Right lobe of liver (tissue), 6 donors: ENCODE measurements at places on chromosomes 16 and 17. TPM values are rescaled to one million over a fixed set of nuclear protein-coding genes. Genes with fewer than 3 reads are reported as not detected.
A peak's percentile ranks its signal among the peaks of the same experiment; 100 is the strongest.

GRCh38 chr16:23676924-23677480 lies 1.7 kb upstream of the PLK1 start:
- H3K4me1 ChIP-seq = no peaks in the 10 kb centered on the region
- no peaks in the 10 kb centered on the region for H3K27me3 ChIP-seq
- H3K36me3 ChIP-seq = no peaks in the 10 kb centered on the region
- no peak for DNase-seq
- no peak overlapping the region for H3K27ac ChIP-seq
- H3K4me3 ChIP-seq = no peak overlapping the region

DNA sequence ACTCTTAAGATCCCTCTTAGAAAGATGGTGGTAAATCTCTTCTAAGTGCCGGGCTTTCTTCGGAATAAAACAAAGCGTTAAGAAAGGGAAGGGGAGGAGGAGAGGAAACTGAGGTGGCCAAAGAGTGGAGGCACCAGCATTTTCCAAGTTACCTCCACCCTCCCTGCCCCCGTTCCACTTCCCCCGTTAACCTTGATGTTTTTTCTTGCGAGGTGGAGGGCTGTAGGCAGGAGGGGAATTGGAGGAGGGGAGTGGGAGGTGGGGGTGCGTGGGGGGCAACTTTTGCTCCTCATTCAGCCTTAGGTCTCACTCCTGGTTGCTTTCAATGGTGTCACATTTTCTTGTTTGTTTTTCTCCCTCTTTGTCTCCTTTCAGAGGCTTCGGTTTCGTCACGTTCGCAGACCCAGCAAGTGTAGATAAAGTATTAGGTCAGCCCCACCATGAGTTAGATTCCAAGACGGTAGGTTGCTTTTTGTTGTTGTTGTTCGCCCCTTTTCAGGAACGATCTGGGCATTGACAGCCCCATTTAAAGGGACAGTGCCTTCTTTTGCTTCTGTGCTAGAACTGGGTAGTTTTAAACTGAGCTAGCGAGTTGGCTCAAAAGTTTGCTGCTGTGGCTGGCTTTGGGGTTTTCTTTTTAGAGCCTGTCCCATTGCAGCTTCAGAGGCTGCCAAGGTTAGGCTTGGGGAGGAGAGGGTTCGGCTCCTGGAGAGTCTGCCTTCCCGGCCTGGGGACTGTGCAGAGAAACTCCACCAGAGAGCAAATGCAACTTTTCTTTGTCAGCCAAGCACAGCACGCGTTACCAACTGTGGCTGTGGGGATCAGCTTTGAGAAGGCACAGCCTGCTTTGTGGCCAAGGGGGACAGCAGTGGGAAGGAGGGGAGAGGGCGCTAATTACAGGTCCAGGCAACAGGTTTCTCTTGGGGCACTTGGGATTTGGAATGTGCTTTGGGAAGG lies 1.9 kb downstream of the MSI2 start:
- no peaks in the 10 kb centered on the region for H3K36me3 ChIP-seq
- H3K4me3 ChIP-seq = peak overlapping the region; percentile 76
- no peaks in the 10 kb centered on the region for H3K27me3 ChIP-seq

DNA sequence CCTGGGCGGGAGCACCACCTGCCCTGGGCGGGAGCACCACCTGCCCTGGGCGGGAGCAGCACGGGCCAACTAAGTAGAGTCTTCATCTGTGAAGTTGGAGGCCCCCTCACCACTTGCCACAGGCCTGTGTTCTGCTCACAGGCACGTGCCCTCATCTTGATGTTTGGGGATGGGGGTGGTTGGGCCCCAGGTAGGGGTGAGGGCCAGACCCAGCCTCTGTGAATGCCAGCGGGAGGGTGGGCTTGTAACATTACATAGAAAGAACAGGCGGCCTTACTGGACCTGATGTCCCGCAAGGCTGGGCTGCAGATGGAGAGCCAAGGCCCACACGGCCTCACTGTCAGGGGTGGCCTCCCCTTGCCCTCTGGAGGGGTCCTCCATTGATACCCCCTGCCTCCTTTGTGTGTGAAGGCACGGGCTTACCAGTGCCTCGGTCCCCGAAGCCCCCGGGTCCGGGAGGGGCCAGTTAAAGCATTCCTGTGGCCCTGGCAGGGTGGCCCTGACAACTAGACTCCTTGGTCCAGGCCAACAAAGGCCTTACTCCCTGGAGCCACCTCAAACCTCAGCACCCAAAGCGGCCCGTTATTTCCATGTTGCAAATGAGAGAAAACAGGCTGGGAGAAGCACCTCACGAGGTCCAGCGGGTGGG lies 1.1 kb upstream of the SLC16A3 start:
- peak overlapping the region; percentile 39 for H3K4me3 ChIP-seq
- peak overlapping the region; percentile 87 for H3K27ac ChIP-seq
- peaks cover 7% of the 10 kb centered on the region for H3K4me1 ChIP-seq

GRCh38 chr16:3481696-3482658 lies 13.3 kb downstream of the C16orf90 start:
- no peaks in the 10 kb centered on the region for H3K27me3 ChIP-seq
- H3K27ac ChIP-seq = no peak overlapping the region
- H3K4me1 ChIP-seq = no peaks in the 10 kb centered on the region
- peaks cover 3% of the 10 kb centered on the region for H3K36me3 ChIP-seq
- DNase-seq = no peak
- no peak overlapping the region for H3K4me3 ChIP-seq

DNA sequence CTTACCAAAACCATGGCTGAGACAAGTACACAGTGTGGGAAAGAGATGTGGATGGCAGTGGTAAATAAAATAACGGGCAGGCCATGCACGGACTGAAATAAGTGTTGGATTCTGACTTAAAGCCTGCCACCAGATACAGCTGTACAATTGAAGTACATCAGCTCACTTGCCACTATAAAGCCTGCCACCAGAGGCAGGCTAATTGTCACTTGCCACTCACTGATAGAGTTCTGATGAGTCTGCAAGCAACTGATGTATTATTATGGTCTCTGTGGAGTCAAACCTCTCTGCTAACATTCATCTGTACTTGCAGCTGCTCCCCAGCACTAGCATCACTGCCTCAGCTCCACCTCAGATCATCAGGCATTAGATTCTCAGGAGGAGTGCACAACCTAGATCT lies 93.0 kb downstream of the CYTH1 start:
- H3K4me1 ChIP-seq = no peaks in the 10 kb centered on the region
- H3K4me3 ChIP-seq = no peak overlapping the region
- H3K36me3 ChIP-seq = peaks cover 80% of the 10 kb centered on the region

DNA sequence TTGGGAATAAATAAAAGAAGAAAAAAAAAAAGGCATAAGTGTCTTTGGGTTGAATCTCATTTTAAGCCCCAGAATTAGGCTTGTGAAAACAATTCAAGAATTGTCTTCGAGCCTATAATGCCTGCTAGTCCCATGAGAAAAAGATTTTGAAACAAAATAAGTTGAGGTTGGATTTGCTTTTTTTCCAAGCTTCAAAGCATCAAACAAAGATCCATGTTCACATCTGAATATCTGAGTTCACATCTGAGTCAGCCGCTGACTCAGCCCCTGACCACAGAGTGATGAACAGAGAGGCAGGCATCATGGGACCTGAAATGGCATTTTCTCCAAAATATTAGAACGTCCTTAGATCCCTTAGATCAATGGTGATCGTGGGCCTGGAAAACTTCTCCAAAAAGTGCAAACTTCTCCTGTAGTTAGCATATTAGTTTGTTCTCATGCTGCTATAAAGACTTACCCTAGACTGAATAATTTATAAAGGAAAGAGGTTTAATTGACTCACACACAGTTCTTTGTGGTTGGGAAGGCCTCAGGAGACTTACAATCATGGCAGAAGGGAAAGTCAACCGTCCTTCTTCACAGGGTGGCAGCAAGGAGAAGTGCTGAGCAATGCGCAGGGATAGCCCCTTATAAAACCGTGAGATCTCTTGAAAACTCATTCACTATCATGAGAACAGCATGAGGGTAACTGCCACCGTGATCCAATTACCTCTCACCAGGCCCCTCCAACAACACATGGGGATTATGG lies 294.6 kb upstream of the HSBP1 start:
- H3K27ac ChIP-seq = no peak overlapping the region
- H3K36me3 ChIP-seq = no peaks in the 10 kb centered on the region
- H3K27me3 ChIP-seq = no peaks in the 10 kb centered on the region
- H3K4me1 ChIP-seq = no peaks in the 10 kb centered on the region
- H3K4me3 ChIP-seq = no peak overlapping the region

- H3K4me3 ChIP-seq = no peak overlapping the region
- H3K4me1 ChIP-seq = no peaks in the 10 kb centered on the region
- no peaks in the 10 kb centered on the region for H3K36me3 ChIP-seq
- H3K27ac ChIP-seq = no peak overlapping the region
Observed at GRCh38 chr17:36743130-36743529, 141.7 kb downstream of the MRM1 start.

DNA sequence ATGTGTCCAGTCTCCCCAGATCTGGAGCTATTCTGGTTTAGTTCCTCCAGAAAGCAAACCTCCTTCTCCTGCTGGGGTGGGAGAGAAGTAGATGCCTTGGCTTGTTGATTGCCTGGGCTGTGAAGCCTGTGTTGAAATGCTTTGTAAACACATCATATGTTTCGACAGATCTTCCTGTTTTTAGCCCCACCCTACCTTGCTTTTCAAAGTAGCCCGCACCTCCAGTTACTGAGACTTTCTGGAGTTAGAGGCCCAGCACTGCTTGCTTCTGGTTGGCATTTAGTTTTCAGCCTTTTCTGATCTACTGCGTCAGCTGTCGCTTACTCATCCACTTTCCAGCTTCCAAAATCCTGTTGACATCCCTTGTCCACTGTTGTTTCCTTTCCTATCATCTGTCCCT lies 17.9 kb upstream of the NDEL1 start:
- H3K27ac ChIP-seq = peak overlapping the region; percentile 43
- DNase-seq = peak; percentile 61
- no peaks in the 10 kb centered on the region for H3K4me1 ChIP-seq
- no peaks in the 10 kb centered on the region for H3K36me3 ChIP-seq
- H3K27me3 ChIP-seq = no peaks in the 10 kb centered on the region

DNA sequence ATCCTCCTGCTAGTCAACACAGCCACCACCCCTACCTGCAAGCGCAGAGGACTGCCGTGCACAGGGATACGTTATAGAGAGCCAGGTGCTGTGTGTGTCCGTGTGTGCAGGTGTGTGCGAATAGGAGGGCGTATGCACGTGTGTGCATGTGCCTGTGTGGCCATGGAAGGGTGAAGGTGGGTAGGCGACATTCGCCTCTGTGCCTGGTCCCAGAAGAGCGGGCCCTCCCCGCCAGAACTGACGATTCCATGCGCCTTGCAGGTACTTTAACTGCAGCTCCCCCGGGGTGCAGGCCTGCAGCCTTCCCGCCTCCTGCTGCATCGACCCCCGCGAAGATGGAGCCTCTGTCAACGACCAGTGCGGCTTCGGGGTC lies 8.7 kb downstream of the PDE6G start:
- H3K27ac ChIP-seq = no peak overlapping the region
- no peaks in the 10 kb centered on the region for H3K36me3 ChIP-seq
- DNase-seq = no peak

- no peaks in the 10 kb centered on the region for H3K36me3 ChIP-seq
- no peak for DNase-seq
- H3K27ac ChIP-seq = no peak overlapping the region
- no peaks in the 10 kb centered on the region for H3K4me1 ChIP-seq
Observed at GRCh38 chr17:6285486-6285885, 149.4 kb downstream of the AIPL1 start.

GRCh38 chr17:59493867-59494266 lies 71.5 kb upstream of the DHX40 start:
- H3K27me3 ChIP-seq = no peaks in the 10 kb centered on the region
- DNase-seq = no peak
- no peak overlapping the region for H3K27ac ChIP-seq
- H3K36me3 ChIP-seq = no peaks in the 10 kb centered on the region
- no peak overlapping the region for H3K4me3 ChIP-seq

- no peak overlapping the region for H3K27ac ChIP-seq
- peak; percentile 54 for DNase-seq
- no peak overlapping the region for H3K4me3 ChIP-seq
- peaks cover 10% of the 10 kb centered on the region for H3K4me1 ChIP-seq
- no peaks in the 10 kb centered on the region for H3K27me3 ChIP-seq
Observed at GRCh38 chr17:42484304-42484703, 25.6 kb downstream of the ATP6V0A1 start.

PYDC1 gene
- total RNA-seq = not detected

KRTAP4-11 gene
- not detected for total RNA-seq

TNP2 gene
- not detected for total RNA-seq

CSH1 gene
- not detected for total RNA-seq

PITPNM3 gene
- total RNA-seq = 0.91 TPM

GALR2 gene
- not detected for total RNA-seq
